ENCODE measurements at places on chromosomes 16 and 17.

- no peak for DNase-seq
Measured at GRCh38 chr16:9081158-9081557, 10.3 kb upstream of the HAPSTR1 start.

DNA sequence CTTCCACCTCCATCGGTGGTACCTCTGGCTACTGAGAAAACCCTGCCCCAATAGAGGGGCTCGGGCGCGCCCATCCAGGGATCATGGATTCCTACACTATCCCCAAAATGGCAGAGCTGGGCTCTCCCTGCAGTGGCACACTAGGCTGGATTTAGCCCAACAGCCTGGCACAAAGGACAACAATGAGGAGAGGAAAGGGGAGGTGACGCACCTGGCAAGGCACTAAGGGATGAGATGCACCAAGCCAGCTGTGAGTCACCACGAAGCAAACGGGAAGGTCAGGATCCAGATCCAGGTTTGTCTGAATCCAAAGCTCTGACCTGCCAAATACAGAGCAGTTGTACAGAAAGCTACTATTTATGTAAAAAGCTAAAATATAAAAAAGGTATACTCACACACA lies 18.1 kb downstream of the UBE2O start:
- no peak for DNase-seq

DNA sequence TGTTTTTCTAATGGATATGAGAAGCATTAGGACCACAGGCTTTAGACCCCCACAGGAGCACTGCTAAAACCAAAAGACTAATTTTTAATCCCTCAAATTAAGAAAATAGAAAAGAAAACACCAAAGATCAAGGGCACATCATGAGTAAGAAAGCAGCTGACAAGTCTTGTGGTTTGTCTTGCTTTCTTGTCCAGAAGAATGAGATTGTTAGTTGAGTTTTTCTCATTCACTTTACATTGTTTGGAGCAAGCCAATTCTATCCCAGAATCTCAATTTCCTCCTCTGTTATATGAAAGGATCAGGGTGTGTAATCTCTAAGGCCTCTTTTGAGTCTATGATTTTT lies 899.0 kb downstream of the KCNJ2 start:
- no peak for DNase-seq

DNA sequence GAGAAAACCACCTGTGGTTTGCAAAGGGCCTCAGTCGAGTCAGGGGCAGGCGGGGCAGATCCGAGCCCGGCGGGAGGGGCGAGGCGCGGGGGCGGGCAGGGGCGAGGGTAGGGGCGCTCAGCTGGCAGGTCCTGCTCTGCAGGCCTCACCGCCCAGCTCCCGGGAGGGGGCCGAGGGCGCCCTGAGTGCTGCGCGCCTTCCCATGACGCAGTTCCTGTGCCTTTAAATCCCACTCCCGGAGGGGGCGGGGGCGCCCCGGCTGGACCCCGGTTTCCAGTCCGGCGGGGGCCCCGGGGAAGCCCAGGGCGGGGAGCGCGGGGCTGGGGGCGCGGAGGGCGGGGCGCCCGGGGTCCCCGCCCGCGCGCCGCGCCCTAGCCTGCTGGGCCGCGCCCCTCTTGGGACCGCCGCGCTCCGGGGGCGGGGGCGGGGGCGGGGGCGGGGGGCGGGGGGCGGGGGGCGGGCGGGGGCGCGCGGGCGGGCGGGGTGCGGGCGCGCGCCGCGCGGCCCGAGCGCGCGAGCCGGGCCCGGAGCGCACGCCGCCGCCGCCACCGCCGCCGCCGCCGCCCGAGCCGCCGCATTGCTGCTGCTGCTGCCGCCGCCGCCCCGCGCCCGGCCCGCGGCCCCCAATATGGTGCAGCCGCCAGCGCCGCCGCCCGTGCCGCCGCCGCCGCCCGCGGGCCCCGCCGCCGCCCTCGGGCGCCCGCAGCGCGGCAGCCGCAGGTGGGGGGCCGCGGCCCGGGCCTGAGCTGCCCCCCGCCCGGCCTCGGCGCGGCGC lies at the start of gene JPH3:
Gene JPH3, plus strand, starts transcription at position 508 of the 775 bp plus-strand sequence. CDS start 639 bp downstream, outside the sequence.
- DNase-seq = no peak

GRCh38 chr17:72982680-72983079 lies 109.8 kb downstream of the SLC39A11 start:
- no peak for DNase-seq

DNA sequence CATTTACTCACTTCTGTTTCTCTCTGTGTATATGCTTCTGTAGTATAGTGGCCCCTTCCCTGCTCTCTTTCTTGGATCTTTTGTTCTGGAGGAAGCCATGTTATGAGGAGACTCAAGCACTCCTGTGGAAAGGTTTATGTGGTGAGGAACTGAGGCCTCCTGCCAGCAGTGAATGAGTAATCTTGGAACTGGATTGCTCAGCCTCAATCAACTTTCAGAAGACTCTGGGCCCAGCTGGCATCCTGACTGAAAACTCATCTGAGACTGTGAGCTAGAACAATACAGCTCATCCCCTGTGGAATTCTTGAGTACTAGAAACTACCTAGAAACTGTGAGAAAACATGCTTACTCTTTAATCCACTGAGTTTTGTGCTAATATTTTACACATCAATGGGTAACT lies 133.1 kb upstream of the ZKSCAN2 start:
- DNase-seq = no peak

DNA sequence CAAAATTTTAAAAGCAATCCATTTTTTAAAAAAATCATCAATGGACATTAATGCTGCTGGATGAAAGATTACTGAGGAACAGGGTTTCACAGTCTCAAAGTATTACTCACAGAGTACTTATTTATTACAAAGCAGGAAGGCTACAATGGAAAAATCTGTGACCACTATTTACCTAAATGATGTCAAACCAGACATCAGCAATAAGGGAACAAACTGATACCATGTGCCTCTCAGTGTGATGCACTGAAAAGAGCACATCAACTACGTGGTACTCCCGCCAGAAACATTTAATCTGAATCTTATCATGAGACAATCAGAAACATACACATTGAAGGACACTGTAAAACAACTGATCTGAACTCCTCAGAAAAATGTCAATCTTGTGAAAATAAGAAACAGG lies 124.2 kb downstream of the PARN start:
- no peak for DNase-seq

DNA sequence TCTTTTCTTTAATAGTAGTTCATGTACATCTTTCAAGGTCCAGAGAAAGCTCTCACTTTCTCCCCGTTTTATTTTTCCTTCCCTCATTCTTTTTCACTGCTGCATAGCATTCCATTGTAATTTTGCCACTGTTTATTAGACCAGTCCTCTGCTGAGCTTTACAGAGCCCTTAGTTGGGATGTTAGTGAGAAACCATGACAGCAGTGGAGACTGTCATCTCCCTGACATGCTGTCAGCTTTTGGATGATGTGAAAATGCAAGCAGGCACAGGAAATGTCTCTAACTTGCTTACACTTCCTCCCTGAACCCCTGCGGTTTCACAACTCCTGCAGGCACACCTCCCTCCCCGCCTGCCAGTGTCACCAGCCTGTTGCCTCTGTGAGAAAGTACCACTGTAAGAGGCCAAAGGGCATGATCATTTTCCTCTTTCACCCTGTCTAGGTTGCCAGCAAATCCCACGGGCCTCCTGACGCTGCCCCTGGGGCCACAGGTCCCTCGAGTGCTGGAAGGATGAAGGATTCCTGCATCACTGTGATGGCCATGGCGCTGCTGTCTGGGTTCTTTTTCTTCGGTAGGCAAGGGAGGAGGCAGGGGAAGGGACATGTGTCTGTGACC lies at the start of gene ITGAL:
Gene ITGAL, plus strand, starts transcription at position 415 of the 615 bp plus-strand sequence. Its CDS starts 96 bp downstream, at position 511.
- no peak for DNase-seq

Measured in NCI-H2029 treated with DMSO at 0.1 percent for 48 hours (cell line).